ENCODE measurements at places on chromosomes 1 and 21.

DNA sequence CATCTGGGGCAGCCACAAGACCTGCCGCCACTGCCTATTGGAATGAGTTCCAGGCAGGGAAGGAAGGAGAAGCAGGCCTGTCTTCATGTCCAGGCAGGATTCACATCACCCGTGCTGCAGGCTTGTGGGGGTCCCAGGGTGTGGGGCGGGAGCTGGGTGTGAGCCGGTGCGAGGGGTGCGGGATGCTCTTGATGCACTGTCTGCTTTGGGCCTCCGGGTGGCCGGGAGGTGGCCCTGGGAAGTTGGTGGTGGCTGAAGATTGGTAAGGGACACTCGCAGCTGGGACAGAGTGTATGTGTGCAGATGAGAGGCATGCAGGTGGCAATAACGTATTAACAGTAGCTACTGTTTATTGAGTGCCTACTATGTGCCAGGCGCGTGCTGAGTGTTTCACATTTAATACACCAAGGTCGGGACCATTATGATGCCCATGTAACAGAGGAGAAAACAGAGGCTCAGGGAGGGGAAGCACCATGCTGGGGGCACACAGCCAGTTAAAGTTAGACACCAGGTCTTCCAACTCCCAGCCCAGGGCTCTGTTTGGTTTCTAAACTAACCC lies 3.3 kb downstream of the CROCC start:
- DNase-seq, result no peak

DNA sequence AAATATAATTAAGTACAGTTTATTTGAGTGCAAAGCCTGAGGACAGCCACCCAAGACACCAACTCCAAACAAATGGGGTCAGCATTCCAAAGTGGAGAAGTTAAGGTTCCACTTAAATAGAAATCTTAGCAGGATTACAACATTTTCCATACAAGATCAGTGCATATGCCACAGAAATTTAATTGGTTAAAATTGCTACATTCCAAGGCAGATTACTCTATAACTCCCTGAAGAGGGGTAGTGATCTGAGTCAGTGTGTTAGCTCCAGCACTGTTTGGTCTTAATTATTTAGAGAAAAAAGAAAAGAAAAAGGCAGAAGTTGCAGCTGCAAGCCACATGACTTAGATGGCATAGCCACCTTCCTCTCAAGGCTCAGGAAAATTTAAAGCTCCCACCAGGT lies 297.5 kb downstream of the HHIPL2 start:
- DNase-seq, result peak; percentile 61

- DNase-seq, result no peak
These were observed 592.3 kb upstream of the ADGRL2 start for GRCh38 chr1:81208441-81208840.

- no peak for DNase-seq
These were observed 53.9 kb upstream of the ZC3H12A start for GRCh38 chr1:37420456-37420855.

- DNase-seq, result no peak
These were observed 325.1 kb downstream of the HHAT start for GRCh38 chr1:210653771-210654170.

- DNase-seq, result no peak
These were observed 11.7 kb downstream of the PKN2 start for GRCh38 chr1:88695781-88696180.

- DNase-seq, result no peak
These were observed 1.5 kb upstream of the COL16A1 start for GRCh38 chr1:31705080-31705866.

GRCh38 chr1:235639226-235640205 lies 10.1 kb downstream of the GNG4 start:
- DNase-seq, result no peak

- no peak for DNase-seq
These were observed 72.1 kb downstream of the LMX1A start for GRCh38 chr1:165284454-165284853.

- DNase-seq, result peak; percentile 49
These were observed 49.8 kb upstream of the SCAF4 start for GRCh38 chr21:31781737-31782136.

DNA sequence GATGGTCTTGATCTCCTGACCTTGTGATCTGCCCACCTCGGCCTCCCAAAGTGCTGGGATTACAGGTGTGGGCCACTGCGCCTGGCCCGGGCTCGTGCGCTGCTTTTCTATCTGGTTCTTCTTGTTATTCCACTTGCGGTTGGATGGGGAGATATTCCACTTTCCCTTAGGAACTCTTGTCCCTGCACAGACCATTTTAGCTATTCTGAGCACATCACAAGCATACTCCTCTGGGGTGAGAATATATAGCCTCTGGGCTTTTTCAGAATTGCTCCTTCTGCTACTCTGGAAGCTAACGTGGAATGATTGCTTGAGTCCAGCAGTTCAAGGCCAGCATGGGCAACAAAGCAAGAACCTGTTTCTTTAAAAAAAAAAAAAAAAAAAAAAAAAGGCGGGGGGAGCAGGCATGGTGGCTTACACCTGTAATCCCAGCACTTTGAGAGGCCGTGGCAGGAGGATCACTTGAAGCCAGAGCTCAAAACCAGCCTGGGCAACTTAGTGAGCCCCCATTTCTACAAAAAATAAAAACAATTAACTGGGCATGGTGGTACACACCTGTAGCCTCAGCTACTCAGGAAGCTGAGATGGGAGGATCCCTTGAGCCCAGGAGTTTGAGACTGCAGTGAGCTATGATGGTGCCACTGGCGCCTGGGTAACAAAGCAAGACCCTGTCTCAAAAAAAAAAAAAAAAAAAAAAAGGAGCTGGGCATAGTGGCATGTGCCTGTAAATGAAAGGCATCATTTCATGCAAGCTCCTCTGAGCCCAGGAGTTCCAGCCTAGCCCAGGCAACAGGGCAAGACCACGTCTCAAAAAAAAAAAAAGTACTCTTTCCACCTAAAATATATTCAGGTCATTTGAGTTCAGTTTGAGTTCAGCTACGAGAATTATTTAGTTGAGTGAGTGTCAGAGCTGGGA lies 11.8 kb upstream of the PGD start:
- DNase-seq, result no peak

- no peak for DNase-seq
These were observed 3.5 kb downstream of the CD164L2 start for GRCh38 chr1:27379564-27380122.

DNA sequence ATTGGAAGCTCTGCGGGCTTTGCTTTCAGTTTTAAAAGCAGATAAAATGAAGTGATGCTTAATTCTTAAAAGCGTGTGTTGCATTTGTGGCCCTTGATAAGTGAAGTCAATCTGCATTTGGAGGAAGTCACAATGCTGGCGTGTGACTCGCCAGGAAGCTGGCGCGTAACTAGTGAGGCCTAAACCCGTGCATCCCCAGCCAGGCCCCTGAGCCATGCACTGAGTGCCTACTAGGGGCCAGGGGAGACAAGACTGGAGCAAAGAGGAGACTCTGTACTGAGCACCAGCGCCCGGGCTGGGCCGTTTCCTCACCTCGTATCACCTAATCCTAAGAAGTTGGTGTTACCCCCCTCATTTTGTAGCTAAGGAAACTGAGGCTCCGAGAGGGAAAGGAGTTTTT lies 4.6 kb upstream of the DDOST start:
- DNase-seq, result no peak

GRCh38 chr1:42745851-42746250 lies 5.8 kb upstream of the CLDN19 start:
- DNase-seq, result no peak

GRCh38 chr1:205918955-205919746 lies 24.1 kb downstream of the SLC26A9 start:
- peak; percentile 73 for DNase-seq

GRCh38 chr1:38137164-38137563 lies 90.6 kb upstream of the POU3F1 start:
- DNase-seq, result no peak

DNA sequence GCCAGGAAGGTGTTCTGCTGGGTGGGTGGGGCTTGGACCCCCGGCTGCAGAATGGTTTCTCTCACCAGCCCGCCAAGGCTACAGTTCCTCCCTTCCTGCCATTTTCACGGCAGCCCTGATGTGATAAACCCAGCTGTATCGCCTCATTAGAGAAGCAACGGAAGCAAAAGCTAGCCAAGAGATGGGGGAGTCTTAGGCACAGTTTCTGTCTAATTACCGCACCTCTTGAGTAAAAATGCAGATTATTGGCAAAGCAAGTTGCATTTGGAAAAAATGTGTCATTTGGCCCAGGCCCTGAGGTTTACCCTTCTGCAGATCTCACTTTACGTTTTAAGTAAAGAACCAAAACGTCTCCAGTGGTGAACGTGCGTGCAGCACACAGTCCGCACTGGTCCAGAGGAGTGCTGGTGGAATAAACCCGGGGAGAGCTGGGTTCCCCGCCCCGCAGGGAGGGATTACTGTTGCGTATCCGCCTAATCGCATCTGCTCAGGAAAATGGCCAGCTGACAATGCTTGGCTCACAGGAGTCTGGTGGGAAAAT lies 109.9 kb downstream of the GALNT2 start:
- peak; percentile 47 for DNase-seq

GRCh38 chr1:16175610-16176553 lies 20.0 kb upstream of the EPHA2 start:
- peak; percentile 88 for DNase-seq

GRCh38 chr21:16423921-16424320 lies 694.1 kb downstream of the USP25 start:
- DNase-seq, result no peak

- peak; percentile 97 for DNase-seq
These were observed 300.0 kb upstream of the VAMP3 start for GRCh38 chr1:7470904-7471638.

DNA sequence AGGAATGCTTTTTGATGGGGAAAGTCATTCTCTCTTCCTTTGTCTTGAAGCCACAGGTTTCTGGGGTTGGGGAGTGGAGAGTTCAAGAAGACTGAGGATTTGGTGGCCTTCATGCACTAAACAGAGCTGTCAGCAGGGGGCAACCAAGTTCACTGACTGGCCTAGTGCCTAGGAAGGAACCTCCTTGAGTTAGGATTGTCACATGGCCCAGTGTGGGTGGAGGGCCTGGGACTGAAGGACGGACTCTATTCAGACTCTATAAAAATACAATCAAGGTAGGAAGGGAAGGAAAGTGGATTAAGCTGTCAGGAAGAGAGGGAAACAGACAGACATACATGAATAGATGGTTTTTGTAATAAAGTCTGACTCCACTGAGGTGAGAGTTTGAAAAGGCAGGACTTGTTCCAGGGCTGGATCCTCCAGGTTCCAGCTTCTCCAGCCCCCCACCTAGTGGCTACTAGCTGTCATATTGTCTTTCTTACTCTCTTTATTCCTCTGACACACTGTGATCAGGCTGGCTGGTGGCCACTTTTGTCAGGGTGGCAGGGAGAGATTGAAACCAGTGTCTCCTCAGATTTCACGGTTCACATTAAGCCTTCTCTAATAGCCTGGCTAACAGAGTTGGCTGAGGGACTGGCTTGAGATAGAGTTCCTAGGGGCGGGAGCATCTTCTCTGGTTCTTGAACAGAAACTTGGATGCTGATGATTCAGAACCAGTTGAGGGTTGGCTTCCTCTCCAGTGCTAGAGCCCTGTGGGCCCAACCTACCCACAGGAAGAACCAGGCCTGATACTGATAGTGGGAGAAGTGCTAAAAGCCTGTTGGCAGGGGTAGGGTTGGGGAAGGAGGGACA lies 4.1 kb upstream of the SH3BGRL3 start:
- DNase-seq, result peak; percentile 99

DNA sequence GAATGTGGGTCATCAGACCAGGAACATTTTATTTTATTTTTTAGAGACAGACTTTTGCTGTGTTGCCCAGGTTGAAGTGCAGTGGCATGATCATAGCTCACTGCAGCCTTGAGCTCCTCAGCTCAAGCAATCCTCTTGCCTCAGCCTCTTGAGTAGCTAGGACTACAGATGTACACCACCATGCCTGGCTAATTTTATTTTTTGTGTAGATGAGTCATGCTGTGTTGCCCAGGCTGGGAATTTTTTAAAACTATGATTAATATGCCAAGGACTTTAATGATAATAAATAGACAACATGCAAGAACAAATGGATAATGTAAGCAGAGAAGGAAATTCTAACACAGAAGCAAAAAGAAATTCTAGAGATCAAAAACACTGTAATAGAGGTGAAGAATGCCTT lies 142.4 kb downstream of the AK5 start:
- DNase-seq, result no peak

DNA sequence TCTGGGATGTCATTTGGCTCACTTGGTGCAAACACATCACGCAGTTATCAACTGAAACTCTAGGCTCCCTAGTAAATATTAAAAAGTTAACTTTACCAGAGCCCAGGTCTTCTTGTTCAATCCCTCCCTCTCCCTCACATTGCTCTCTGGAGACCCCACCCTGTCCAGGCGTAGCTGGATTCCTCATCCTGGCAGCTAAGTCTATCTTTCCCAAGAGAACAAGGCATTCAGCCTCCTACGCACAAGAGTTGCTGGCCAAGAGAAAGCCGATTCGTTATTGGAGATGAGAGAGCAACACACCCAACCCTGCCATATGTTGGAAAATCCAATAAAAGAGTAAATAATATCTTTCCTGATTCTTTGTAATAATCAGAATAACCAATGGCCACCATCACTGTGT lies 117.9 kb downstream of the SLC30A10 start:
- DNase-seq, result no peak

- DNase-seq, result no peak
These were observed 3.6 kb upstream of the ZNF672 start for GRCh38 chr1:248834343-248834940.

DNA sequence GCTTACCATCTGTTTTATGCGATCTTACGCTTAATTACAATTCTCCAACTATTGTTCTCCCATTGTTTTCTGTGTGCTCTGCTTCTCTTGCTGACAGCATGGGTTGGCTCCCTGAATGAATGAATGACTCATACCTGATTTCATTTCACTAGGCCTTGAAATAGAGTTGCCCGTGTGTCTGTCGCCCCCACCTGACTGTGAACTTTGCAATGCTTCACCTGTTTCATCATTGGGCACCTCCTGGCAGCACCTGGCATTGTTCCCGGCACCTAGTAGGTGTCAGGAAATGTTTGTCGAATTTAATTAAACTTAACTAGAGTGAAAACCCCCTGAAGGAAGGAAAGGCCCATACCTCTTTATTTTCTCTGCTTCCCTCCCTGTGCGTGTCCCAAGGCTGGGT lies 120.5 kb upstream of the KLHDC7A start:
- DNase-seq, result no peak

DNA sequence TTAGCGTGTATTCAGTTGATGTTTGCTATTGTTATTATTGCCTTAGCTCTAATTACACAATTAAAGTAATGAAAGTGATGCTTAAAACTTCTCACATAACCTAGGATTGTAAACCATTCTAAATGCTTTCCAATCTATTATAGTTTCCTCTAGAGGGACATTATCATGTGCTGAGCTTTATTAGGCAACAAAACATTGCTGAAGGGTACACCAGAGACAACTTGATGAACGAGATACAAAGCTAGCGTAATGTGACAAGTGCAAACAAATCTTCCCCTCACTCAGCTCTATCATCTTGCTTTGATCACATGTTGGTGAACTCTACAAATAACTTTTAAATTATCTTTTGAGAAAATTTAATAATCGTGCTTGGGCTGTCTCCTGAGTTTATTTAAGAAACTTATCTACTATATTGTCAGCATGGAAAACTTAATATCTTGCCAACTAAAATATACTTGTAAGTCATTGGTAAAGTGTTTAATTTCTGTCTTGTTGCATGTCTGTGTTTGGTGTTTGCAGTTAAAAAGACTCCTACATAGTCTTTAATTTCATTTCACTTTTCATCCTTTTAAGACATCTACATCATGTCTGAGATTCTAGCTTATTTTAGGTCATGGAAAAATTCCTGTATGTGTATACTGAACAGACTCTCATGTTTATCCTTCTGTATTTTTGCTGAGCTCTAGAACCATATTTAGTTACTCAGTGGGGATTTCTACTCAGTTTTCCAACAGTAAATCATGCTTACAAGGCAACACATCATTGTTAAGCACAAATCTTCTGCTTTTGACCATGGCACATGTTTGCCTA lies 104.2 kb upstream of the ADAMTS5 start:
- no peak for DNase-seq

GRCh38 chr21:21019681-21020080 lies 21.5 kb downstream of the NCAM2 start:
- DNase-seq, result no peak

All from stromal cell of bone marrow (primary cell).